ENCODE measurements at places on chromosomes 7 and 10. TPM values are rescaled to one million over a fixed set of nuclear protein-coding genes. Genes with fewer than 3 reads are reported as not detected.

The SCART1 gene
- 0.24 TPM for total RNA-seq

The PRLHR gene
- total RNA-seq = not detected

DNA sequence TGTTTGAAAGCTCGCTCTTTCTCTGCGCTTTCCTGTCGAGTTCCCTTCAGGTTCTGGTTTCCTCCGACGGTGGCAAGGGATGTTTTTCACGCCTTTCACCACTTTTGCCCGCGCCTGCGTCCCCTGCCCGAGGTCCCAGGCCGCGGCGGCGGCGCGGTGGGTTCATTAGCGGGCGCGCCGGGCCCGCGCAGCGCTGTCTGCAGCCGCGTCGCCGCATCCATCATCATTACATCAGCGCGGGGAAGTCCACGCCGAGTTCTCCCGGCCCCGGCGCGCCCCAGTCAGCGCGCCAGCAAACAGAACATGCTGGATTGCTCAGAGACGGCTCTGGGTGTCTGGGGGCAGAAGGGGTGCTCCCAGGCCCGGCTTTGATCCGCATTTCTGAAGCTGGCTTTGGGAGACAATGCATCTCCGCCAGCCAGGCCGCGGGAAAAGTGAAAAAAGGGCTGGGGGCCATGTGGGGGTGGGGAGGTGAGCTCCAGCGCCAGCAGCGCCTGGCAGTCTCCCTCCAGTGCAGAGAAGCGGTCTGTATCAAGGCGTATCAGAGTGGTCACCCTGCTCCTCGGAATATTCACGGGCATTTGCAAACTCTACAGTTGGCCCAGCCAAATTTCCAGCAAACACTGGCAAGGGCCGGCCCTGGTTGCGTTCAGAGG, 8.9 kb downstream of the GLI3 start:
- no peak for DNase-seq

DNA sequence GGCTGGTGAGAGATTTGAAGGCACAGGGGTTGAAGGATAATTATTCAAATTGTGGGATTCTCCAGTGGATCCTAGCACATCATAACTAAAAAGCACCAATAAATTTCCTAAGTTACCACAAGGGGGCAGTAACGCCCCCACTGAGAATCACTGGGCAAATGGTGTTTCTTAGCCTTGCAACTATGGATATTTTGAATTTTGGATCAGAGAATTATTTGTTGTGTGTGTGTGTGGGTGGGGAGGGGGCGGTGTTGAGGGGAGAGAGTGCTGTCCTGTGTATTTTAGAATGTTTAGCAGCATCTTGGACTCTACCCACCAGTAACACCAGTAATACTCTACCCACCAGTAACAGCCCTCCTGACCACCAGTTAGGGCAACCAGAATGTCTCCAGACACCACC, 63.3 kb upstream of the PRKG1 start:
- DNase-seq = no peak

DNA sequence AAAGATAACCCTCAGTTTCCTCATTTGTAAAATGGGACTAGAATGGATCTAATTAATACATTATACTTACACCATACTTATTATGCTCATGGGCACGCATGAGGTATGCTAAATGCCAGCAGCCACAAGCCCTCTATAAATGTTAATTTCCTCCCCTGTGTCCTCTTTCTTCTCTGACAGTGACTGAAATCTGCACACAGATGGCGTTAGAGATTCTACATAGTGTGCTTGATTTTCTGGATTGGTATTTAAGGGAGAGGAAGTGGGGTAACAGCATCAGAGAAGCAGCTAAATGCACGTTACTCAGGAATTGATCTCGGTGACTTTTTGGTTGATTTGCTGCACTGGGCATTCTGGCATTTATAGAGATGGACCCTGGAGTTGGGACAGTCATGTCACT, 568.5 kb downstream of the CALN1 start:
- DNase-seq = no peak

The NKX1-2 gene
- not detected for total RNA-seq

DNA sequence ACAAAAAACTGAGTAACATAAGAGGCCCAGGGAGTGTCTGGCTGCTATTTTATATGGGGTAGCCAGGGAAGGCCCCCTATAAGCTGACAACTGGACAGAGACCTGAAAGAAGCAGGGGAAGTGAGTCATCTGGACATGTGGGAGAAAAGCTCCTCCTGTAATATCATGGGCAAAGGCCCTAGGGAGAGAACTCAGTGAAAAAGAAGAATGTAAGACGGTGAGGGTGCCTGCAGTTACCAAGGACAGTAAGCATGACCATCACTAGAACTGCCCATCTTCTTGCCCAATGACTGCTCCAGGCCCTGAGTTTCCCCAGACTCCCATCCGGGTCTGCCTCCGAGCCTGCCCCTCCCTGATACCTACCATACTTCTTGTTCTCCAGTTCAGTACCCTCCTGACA, 2.3 kb downstream of the ELMO1 start:
- DNase-seq = no peak

The SLC26A4 gene
- total RNA-seq = 0.30 TPM

GRCh38 chr10:69515699-69516259, 57.4 kb downstream of the NEUROG3 start:
- DNase-seq = no peak
